ENCODE measurements at places on chromosomes 16 and 17.

DNA sequence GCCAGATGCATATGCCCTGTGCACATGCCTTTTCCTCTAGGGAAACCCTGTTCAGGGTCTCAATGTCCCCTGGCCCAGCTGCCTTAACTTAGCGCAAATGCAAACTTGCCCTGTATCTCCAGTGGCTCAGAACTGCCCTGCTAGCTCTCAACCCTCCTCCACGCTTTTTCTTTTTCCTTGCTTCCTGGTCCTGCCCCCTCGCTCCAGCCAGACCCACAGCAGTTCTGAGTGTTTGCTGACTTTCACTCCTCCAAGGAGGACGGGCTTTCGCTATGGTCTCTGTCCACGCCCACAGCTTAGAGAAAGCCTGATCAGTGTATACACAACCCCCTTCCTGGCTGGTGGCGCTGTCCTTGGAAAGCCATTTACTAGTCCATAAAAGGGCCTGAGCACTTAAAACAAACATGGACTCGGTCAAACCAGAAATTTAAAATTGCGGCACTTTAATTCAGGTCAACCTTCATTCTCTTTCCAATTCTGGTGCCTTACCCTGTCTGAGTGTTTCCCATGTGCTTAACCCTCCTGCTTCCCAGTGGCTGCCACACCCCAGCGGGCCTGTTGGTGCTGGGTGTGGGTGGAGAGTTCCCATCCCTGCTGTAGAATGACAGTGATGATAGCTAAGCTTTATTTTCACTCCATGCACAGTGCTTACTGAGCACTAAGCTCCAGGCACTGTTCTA is 15.6 kb upstream of the TMEM98 start:
- no peak for DNase-seq

DNA sequence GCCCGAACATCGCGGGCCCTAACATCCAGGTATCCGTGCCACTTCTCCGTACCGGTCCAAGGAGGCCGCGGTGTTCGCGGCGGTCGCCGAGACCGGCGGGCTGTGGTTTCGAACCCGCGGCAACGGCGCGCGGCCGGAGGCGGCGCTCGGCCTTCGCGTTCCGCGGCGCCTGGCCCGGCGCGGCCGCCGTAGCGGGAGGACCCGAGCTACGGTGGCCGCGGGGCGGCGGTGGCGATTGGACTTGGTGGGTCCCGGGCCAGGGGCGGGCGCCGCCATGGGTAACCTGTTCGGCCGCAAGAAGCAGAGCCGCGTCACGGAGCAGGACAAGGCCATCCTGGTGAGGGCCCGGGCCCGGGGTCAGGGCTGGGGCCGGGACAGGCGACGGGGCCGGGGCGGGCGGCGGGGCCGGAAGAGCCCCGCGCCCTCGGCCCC is at the start of gene CHMP6:
Gene CHMP6, plus strand, starts transcription at position 197 of the 432 bp plus-strand sequence. Its CDS starts 78 bp downstream, at position 275.
- DNase-seq = peak; percentile 74

- DNase-seq = no peak
Measured at GRCh38 chr16:57178793-57179212, 7.0 kb downstream of the PSME3IP1 start.

DNA sequence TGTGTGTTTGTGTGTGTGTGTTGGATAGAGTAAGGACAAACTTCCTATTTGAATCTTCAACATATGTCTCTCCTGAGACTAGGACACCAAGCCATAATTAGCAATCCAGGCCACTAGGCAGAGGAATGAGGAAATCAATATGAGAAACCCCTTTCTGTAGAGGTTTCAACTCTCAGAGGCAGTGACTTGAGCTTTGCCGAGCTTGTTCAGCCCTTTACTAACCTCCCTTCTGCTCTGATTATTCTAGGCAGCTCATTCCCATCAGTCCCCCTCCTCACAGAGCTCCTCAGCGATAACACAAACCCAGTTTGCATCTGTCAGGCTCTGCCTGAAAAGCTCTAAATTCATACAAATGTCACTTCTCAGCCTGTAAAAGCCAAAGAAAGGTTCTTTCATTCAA is 1030.3 kb downstream of the CDH8 start:
- no peak for DNase-seq

DNA sequence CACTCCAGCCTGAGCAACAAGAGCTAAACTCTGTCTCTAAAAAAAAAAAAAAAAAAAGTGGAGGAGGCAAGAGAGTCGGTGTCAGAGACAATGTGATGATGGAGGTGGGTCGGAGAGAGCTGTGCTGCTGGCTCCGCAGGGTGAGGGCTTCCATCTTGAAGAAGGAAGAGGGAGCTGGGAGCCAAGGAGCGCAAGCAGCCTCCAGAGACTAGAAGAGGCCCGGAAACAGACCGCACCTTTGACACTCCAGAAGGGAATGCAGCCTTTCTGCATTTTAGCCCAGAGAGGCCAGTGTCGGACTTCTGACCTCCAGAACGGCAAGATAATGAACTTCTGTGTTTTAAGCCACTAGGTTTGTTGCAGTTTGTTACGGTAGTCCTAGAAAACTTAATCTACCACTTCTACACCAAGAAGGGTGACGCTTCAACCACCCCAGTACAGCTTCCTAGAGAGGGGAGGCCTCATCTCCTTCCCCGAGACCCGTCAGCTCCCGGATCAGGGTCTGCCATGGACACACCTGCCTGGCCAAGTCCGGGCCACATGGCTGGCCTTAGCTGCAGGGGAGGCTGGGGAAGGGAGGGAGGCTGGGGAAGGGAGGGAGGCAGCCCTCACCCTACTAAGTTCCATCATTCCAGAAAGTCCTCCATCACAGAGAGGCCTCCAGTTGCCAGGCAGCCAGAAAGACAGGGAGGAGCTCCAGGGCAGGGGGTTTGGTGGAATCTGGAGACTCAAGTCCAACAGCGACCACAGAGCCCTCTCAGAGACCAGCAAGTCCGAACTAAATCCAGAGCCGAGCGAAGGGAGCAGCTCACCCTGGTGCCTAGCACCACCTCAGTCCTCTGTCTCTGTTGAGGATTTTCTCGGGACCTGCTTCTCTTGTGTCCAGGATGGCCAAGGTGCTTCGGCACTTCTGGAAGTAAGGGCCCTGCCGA is 13.2 kb upstream of the RBFOX3 start:
- DNase-seq = no peak

DNA sequence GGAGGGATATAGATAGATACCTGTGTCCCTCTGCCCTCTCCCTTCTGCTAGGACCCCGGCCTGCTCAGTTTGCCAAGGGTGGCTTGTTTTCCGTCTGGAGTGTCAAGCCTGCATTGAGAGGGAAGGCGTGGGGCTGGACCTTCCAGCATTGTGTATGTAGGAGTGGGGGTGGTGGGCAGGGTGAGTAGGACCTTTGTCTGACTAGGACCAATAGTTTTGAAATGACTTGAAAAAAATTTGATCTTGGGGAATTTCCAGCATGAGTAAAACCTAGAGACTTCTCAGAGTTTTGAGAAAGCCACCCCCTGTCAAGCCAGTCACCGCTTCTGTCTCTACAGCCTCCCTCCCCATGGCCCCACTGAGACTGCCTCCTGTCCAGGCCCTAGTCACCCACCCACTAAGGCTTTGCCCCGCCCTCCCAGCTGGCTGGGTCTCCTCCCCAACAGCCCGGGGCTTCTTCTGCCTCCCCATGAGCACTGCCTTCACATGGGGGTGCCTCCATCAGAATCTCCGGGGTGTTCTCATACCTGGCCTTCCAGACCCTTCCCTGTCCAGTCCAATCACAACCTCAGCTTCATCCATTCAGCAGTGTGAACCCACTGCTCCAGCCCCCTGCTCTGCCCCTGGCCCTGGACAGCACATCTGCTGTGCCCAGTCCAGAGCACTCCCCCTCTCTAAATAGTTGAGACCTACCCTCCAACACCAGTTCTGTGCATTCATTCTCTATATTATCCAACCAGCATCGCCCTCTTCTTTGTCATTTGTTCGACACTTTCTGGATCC is 207.0 kb downstream of the MSI2 start:
- DNase-seq = no peak

DNA sequence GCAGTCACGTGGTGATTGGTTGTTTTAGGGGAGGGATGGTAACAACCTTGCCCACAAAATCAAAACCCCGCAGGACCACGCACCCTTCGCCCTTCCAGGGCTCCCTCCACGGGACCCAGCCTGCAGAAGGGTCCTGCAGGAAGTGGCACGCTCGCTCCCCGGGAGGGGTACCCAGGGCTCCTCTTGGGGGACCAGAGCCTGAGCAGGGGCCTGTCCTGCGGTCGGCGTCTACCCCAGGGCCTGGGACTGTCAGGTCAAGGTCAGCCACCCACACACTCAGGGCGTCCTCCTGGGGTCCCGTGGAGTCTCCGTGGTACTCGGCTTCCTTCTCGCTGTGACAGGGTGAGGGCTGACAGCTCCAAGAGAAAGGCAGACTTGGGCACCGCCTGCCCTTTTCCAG is 33.9 kb downstream of the ZNF469 start:
- no peak for DNase-seq

- DNase-seq = peak; percentile 84
Measured at GRCh38 chr16:10737068-10737625, 6.5 kb upstream of the NUBP1 start.

GRCh38 chr17:45370949-45371413 is 54.2 kb upstream of the MAP3K14 start:
- DNase-seq = no peak

GRCh38 chr16:711548-712320 is 3.2 kb upstream of the METRN start:
- DNase-seq = peak; percentile 80

DNA sequence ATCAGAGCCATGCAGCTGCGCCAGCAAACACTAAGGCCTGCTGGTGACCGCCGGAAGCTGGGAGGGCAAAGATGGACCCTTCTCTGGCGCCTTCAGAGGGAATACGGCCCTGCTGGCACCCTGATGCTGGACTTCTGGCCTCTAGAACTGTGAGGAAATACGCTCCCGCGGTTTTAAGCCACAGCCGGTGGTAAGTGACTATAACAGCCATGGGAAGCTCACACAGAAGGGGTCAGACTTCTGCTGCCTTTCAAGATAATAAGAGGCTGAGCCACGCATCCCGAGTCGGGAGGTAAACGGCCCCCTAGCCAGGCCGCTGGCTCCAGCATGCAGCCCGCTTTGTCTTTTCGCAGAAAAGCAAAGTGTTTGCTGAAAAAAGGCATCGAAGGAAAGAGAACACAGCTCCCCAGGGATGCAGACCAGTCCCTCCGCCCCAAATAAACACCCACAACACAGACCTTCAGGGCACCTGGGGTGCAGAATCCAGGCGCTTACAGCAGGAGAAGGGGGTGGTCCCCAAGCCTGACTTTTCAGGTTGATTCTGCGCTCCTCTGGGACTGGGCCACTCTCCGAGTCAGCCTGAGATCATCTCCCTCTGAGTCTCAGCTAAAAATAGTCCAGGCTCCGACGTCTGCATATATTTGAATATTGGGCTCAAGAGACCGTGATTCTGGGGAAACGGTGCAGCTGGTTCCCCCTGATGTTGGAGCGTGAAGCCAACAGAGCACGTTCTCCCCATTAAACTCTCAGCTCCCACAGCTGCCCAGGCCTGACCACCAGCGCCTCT is 89.7 kb downstream of the MGAT5B start:
- DNase-seq = peak; percentile 42

DNA sequence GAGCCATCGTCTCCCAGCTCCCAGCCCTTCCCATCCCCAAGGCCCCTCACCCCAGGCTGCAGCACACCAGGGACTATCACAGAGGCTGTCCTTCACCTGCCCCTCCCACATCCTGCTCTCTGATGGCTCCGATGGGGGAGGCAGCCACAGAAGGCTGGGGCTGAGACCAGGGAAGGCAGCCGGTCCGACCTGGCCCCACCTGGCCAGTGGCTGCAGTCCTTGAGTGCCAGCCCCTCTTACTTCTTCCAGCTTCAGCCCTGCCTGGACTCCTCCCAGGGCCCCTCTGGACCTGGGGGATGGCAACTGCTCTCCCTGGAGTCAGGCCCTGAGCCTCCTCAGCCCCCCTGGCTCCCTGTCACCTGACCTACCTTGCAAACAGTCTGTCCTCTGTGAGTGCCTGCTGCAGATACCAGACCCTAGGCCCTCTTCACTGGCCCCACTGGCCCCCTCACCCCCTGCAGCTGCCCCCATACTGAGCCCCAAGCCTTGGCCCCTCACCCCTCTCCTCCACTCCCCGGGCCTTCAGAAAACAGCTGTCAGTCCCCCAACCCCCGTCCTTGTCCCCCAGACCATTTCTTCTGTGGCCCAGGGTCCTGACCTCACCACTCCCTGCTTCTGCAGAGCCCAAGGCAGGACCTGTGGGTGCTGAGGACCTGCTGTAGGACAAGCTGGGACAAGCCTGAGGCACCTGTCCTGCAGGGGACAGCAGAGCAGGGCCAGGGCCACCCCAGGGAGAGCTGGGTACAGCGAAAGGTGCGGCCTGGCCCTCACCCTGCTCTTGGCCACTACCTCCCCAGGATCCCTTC is 12.6 kb upstream of the SRRM2 start:
- DNase-seq = no peak

- peak; percentile 54 for DNase-seq
Measured at GRCh38 chr16:53131363-53132071, 76.7 kb downstream of the CHD9 start.

GRCh38 chr17:66073384-66073783 is 118.5 kb downstream of the CEP112 start:
- DNase-seq = no peak

DNA sequence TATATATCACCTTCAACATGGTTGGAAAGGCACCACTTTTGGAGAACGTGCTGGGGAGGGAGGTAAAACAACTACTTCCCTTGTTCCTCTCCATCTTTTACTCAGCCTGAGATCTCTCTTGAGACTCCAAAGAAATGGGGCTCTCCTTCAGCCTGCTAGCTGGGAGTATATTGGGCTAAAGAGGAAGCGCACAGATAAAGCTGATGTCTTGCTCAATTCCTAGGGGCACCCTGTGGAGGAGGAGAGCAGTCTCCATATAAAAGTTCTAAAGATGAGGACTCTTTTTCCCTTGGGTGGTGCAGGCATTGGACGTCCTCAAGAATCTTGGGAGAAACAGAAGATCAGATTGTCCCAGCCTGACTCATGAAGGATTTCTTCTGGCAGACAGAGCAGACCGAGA is 4.6 kb upstream of the ETV4 start:
- no peak for DNase-seq

- no peak for DNase-seq
Measured at GRCh38 chr16:67748834-67749233, 29.7 kb upstream of the GFOD2 start.

DNA sequence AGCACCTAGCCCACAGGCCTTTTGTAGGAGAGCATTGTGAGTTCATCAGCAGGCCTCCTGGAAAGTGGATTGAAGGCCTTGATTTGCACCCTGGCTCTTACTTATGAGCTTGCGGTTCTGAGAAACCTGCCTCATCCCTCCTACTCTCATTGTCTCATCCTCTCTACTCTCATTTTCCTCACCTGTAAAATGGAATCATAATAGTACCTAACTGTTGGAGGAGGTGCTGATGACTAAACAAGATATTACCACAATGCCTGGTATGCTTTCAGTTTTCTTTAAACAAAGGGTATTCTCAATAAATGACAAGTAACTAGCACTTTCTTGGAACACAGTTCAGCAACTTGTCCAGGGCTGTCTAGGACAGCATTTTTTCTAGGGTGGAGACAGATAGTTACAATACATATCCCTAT is 243.1 kb upstream of the MAF start:
- DNase-seq = no peak
